ENCODE measurements at places on chromosomes 16 and 17.

- DNase-seq = no peak
Observed at GRCh38 chr17:71521724-71522123, 599.1 kb upstream of the SOX9 start.

GRCh38 chr17:68290268-68290954 lies 516 bp downstream of the SLC16A6 start:
- no peak for DNase-seq

- no peak for DNase-seq
Observed at GRCh38 chr17:27566671-27567562, 64.1 kb upstream of the LGALS9 start.

DNA sequence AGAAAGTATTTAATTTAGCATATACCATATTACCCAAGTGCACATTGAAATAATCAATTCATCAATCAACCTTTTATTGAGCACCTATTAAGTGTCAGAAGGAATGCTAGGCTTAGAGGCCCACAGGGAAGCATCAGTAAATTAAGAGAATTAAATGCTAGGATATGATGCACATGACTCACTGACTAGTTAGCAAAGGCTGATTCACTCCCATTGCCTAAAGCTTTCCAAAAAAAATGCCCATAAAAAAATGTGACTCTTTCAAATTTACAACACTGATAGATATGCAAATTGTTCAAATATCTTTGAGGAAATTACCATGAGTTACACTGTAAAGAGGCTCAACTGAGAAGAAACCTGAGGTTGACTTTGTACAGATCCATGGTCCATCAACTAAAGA lies 883.3 kb downstream of the CDH11 start:
- DNase-seq = no peak

GRCh38 chr16:57544124-57544653 lies 1.7 kb downstream of the ADGRG5 start:
- DNase-seq = peak; percentile 95

GRCh38 chr17:3647769-3648555 lies 11.4 kb downstream of the CTNS start:
- DNase-seq = no peak

DNA sequence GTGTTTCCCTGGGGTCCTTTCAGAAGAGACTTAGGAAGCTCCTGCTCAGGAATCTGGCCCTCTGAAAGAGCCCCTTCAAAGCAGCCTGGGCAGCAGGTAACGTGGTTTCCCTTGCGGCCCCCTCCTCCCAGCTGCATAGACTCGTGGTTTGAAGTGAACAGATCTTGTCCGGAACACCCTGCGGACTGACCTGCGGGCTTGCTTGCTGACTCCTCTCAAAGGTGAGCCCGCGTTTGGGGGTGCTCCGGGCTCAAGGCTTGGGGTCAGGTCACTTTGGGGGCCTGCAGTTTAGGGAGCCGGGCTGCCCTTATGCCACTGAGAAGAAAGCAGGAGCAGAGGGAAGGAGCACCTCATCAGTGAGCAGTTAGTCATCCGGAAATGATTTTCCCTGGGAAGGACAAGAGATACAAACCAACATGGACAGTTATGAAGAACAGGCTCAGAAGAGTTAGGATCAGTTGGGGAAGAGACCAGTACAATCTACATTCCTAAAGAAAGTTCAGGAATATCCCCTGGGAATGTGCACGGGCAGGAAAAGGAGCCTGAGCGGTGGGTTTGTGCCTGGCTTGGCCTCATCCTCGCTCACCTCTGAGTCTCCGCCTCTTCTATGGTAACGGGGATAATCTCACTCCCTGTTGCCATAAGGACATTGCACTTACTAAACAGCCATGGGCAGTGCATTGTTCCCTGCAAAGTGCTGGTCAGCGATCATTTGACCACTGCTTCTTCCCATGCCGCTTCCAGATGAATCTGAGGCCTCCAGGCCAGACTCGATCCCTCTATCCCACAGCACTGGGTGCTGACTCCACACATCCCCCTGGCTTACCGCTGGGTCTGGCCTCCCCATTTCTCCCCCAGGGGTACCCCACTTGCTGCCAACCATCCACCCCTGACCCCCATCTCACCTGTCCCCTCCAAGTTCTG lies 10.0 kb downstream of the LDHD start:
- DNase-seq = no peak

- no peak for DNase-seq
Observed at GRCh38 chr17:71437166-71437565, 683.7 kb upstream of the SOX9 start.

DNA sequence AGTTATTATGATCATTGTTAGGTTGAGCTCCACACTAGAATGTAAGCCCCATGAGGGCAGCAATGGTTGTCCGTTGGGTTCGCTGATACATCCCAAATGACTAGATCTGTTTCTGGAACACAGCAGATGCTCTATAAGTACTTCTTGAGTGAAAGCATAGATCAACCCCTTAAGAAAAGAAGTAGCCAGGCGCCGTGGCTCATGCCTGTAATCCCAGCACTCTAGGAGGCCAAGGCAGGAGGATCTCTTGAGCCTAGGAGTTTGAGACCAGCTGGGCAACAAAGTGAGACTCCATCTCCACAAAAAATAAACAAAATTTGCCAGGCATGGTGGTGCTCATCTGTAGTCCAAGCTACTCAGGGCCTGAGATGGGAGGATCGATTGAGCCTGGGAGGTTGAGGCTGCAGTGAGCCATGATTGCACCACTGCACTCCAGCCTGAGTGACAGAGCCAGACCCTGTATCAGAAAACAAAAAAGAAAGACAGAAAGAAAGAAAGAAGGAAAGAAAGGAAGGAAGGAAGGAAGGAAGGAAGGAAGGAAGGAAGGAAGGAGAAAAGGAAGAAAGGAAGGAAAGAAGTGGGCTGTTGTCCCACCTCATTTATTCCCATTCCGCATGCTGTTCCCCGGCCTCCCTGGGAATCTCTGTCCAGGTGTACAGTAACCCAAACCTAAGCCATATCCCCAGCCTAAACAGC lies 54.4 kb upstream of the RPL38 start:
- no peak for DNase-seq

GRCh38 chr17:68768804-68769203 lies 167.6 kb upstream of the FAM20A start:
- DNase-seq = no peak

- no peak for DNase-seq
Observed at GRCh38 chr16:72946474-72947194, 101.3 kb downstream of the ZFHX3 start.

DNA sequence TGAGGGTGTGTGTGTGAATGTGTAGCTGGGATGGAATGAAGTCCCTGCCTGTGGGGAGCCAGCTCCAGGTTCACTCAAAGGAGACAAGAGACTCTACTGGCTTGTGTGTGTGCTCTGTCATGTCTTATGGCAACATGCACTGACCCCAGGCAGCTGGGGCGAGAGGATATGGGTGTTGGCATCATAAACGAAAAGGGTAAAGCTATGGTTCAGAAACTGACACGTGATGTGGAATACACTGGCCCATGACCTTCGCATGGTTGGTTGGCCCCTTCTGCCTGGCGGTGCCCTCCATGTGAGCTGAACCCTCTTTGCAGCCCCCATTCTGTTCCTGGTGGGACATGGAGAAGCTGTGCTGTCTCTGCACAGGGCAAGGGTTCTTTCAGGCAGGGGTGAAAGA lies 21.9 kb downstream of the ZNF750 start:
- no peak for DNase-seq

GRCh38 chr16:887846-888245 lies 82.9 kb downstream of the LMF1 start:
- no peak for DNase-seq

GRCh38 chr17:44171931-44172455 lies 1.5 kb downstream of the ASB16 start:
- DNase-seq = no peak

- no peak for DNase-seq
Observed at GRCh38 chr17:80464486-80464885, 11.9 kb downstream of the NPTX1 start.

GRCh38 chr16:25875956-25876598 lies 184.3 kb downstream of the HS3ST4 start:
- no peak for DNase-seq

GRCh38 chr17:61248399-61248798 lies 151.2 kb upstream of the TBX2 start:
- DNase-seq = no peak

DNA sequence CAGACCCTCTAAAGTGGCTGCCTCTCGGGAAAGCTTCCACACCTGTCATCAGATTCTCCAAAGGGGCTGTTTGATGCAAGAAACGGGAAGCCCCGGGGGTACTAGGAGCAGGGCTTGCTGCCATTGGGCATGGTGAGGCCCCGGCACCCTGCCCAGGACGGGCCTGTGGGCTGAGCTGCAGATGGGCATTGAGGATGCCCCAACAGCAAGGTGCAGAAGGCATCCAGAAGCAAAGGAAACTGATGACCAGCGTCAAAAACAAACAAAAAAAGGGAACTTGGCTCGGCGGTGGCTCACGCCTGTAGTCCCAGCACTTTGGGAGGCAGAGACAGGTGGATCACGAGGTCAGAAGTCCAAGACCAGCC lies 1.5 kb upstream of the LIMD2 start:
- DNase-seq = no peak

GRCh38 chr17:67525239-67526135 lies 148.4 kb downstream of the PITPNC1 start:
- DNase-seq = no peak

DNA sequence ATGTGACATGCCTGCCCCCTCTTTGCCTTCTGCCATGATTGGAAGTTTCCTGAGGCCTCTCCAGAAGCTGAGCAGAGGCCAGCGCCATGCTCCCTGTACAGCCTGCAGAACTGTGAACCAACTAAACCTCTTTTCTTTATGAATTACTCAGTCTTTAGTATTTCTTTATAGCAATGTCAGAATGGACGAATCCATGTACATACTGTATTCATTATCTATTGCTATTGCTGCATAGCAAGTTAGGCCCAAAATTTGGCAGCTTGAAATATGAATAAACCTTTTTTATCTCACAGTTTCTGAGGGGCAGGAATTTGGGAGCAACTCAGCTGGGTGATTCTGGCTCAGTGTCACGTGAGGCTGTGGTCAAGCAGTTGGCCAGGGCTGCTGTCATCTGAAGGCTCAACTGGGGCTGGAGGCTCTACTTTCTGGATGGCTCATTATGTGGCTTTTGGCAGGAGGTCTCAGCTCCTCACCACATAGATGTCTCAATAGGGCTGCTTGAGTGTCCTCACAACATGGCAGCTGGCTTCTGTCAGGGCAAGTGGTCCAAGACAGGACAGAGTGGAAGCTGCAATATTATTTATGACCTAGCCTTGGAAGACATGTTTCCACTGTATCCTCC lies 40.0 kb downstream of the SOCS1 start:
- DNase-seq = no peak

GRCh38 chr16:27273330-27273669 lies 4.7 kb upstream of the NSMCE1 start:
- DNase-seq = no peak

GRCh38 chr16:56910112-56910511 lies 21.8 kb upstream of the HERPUD1 start:
- DNase-seq = no peak

GRCh38 chr16:83539736-83540490 lies 267.9 kb upstream of the HSBP1 start:
- DNase-seq = no peak

Data from GM12878 (cell line).